Endodermal cell (in vitro differentiated cells): ENCODE measurements at places on chromosomes 5 and 9.

GRCh38 chr5:123371575-123372179, 51.5 kb downstream of the CEP120 start:
- DNase-seq, result peak; percentile 87

GRCh38 chr5:131821221-131821620, 24.4 kb upstream of the FNIP1 start:
- DNase-seq, result no peak

DNA sequence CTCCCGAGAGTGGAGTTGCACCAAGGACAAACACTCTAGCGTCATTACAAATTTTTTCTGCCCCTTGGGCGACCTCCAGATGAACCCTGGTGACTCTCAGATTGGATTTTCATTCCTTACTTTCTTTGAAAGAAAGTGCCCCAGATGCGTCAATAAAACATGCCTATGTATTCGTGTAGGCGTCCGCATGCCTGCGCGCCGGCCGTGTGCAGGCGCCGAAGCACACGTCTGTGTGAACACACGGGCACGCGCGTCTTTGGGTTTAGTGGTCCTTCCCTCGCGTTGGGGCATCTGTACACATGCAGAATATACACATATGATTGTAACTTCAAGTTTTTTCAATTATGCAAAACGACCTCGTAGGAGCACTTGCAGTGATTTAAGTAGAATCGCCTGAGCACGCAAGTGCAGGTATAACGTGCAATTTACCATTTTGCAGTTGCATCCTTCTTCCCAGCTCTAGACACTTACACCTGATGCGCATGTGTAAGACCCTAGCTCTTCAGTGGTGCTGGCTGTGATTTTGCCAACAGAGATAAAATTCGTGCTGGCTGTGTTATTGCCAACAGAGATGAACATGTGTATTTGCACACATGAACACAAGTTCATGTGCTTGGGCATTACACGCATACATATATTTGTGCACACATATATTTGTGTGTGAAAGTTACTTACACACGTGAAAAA, 1.9 kb upstream of the LHX2 start:
- DNase-seq, result no peak

- DNase-seq, result no peak
These were observed 14.9 kb upstream of the ARL15 start for GRCh38 chr5:54325272-54325609.
